Hepatocyte (in vitro differentiated cells): ENCODE measurements at places on chromosomes 5 and 9.

DNA sequence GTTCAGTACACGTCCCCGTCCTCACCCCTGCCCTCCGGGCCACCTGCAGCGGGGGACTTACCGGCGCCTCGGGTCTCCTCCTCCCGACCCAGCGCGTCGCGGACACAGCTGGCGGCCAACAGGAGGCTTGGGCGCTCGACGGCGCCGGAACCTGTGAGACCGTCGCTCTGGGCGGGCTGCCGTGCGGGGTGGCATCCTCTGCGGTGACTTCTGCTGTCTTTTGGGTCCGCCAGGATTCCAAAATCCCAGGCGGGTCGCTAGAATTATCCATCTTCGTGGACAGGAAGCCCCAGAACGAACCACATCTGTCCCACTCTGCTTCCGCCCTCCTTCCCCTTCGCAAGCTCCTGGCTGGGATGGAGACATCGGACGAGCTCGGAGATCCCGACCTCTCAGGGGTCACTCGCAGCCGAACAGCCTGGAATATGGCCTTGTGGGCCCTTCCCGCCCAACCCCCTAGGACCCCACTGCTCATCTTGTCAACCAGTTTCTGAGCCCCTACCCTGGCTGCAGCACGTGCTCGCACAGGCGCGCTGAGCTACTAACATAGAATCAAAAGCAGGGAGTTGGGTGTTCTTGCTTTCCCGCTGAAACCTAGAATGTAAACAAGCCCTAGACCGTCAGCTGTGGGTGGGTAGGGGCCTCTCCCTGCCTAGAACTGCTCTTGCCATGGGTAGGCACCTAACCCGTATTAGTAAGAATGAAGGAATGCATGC, 947 bp upstream of the MARCHF3 start:
- H3K27ac ChIP-seq, result peak overlapping the region; percentile 36
- peak; percentile 40 for DNase-seq
- no peaks in the 10 kb centered on the region for H3K36me3 ChIP-seq
- H3K27me3 ChIP-seq, result peaks cover 22% of the 10 kb centered on the region
- peaks cover 11% of the 10 kb centered on the region for H3K4me1 ChIP-seq

DNA sequence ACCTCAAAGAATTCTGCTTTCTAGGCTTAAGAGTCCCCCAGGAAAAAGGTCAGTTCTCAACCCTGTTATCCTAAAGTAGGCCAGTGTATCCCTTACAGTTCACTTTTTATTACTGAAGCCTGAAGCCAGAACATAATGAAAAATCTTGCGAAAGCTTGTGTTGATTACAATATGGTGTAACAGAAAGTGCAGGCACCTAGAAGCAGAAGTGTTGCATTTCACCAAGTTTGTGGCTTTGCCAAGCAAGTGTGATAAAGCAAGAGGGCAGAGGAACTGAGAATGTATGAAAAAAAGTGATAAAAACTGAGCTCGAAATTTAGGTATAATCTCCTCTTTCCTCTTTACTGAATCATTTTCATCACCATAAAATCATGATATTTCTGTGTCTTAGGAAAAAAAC, 26.2 kb downstream of the AGTPBP1 start:
- no peak for DNase-seq
- H3K4me1 ChIP-seq, result no peaks in the 10 kb centered on the region
- no peaks in the 10 kb centered on the region for H3K27me3 ChIP-seq
- H3K36me3 ChIP-seq, result no peaks in the 10 kb centered on the region
- H3K27ac ChIP-seq, result no peak overlapping the region
- H3K4me3 ChIP-seq, result no peak overlapping the region

DNA sequence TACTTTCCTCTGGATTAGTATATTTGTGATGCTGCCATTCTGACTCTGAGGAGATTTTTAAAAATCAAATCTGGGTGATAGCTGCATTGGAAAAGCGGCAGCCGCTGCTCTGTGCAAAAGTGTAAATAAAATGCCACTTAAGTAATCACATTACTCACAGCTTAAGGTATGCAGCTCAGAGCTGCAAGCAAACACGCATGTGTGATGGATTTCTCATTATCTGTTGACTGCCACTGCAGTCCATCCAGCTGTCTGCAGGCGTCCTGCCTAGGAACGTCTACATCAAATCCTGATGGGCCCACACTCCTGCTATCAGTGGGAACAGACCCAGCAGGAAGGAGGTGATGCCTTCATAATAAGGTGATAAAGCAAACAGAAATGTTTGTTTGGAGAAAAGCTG, 216.9 kb downstream of the SPOCK1 start:
- no peak overlapping the region for H3K27ac ChIP-seq
- H3K4me3 ChIP-seq, result no peak overlapping the region
- no peaks in the 10 kb centered on the region for H3K36me3 ChIP-seq
- peak; percentile 55 for DNase-seq
- no peaks in the 10 kb centered on the region for H3K4me1 ChIP-seq

GRCh38 chr9:86953181-86953580, 5.9 kb upstream of the GAS1 start:
- no peak for DNase-seq
- H3K27me3 ChIP-seq, result peaks cover 16% of the 10 kb centered on the region
- H3K27ac ChIP-seq, result no peak overlapping the region
- no peaks in the 10 kb centered on the region for H3K4me1 ChIP-seq
- H3K4me3 ChIP-seq, result no peak overlapping the region

DNA sequence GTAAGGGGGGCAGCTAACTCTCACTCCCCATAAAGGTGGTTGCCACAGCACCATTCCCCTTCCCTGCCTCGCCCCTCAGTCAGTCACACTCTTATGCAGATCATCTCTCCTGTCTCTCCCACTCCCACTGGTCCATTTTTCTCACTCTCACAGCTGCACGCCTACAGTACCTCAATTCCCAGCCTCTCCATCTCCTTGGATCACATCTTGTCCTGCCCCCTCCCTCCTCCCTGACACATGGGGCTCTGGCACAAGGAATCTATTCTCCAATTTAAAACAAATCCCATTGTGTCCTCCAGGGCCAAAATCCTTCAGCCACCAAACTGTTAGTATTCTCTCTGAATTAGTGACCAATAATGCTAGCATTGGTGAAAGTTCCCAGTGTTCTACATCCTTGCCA, 114.4 kb downstream of the AUH start:
- no peaks in the 10 kb centered on the region for H3K27me3 ChIP-seq
- no peaks in the 10 kb centered on the region for H3K36me3 ChIP-seq
- no peak overlapping the region for H3K27ac ChIP-seq

DNA sequence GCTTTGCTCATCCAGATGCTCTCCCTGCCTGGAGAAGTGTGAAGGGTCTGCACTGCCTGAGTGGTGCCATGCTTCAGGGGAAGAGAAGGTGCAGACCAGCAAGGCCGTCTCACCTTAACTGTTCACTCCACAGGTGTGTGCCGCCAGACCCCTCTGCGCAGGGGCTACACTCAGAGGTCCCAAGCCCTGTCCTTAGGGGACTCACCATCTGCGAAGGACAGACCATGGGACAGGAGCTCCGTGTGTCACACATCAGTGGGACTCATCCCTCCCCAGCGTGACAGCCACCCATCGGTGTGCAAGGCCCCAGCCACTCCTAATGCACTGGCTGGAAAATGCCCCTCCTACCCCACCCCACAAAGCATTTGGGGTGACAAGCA, 142.9 kb downstream of the OLFM1 start:
- no peak for DNase-seq
- H3K27me3 ChIP-seq, result peaks cover 9% of the 10 kb centered on the region
- no peaks in the 10 kb centered on the region for H3K36me3 ChIP-seq
- H3K4me3 ChIP-seq, result no peak overlapping the region

- peak overlapping the region; percentile 12 for H3K27ac ChIP-seq
- H3K4me1 ChIP-seq, result no peaks in the 10 kb centered on the region
- no peaks in the 10 kb centered on the region for H3K36me3 ChIP-seq
- H3K4me3 ChIP-seq, result no peak overlapping the region
- H3K27me3 ChIP-seq, result no peaks in the 10 kb centered on the region
- no peak for DNase-seq
These were observed 97.7 kb downstream of the FNBP1 start for GRCh38 chr9:129945314-129945713.

GRCh38 chr5:58341476-58341875, 118.4 kb downstream of the PLK2 start:
- no peak overlapping the region for H3K4me3 ChIP-seq
- H3K36me3 ChIP-seq, result no peaks in the 10 kb centered on the region
- no peaks in the 10 kb centered on the region for H3K4me1 ChIP-seq
- no peak for DNase-seq
- H3K27ac ChIP-seq, result no peak overlapping the region

GRCh38 chr5:34687269-34688011, 31.3 kb downstream of the RAI14 start:
- H3K27ac ChIP-seq, result peak overlapping the region; percentile 87
- no peak overlapping the region for H3K4me3 ChIP-seq
- no peaks in the 10 kb centered on the region for H3K27me3 ChIP-seq
- DNase-seq, result peak; percentile 41

DNA sequence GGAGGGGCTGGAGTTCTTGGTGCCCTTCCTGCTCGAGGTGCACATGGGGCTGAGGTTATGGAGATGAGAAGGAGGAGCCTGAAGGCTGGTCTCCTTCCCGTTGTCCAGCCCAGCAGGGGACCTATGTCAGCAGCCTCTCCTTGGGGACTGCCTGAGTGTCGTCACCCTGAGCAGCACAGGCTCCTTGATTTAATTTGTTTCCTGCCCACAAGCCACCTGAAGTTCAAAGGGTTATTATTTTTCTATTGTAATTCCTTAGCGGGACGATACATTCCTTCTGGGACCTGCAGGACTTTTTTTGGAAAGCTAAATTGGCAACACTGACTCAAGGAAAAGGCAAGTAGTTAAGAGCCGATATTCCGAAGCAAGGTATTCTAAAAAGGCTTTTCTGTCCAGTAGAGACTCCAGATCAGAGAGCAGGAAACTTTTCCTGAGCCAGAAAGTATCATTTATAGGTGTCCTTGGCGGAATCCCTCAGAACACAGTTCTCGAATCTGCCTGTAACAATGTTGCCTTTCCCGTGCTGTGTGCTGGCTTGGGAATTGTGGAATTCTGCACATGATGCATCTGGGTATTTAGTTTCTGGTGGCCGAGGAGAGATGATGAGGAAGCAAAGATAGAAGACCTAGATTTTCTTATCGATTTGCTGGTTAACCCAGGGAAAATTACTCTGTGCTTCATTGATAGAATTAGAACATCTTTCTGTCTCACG, 55.4 kb downstream of the ARHGAP26 start:
- H3K4me3 ChIP-seq, result no peak overlapping the region
- H3K27ac ChIP-seq, result no peak overlapping the region
- H3K36me3 ChIP-seq, result no peaks in the 10 kb centered on the region
- no peak for DNase-seq
- H3K4me1 ChIP-seq, result peaks cover 38% of the 10 kb centered on the region

- no peak for DNase-seq
- H3K4me3 ChIP-seq, result no peak overlapping the region
- no peaks in the 10 kb centered on the region for H3K27me3 ChIP-seq
- H3K27ac ChIP-seq, result no peak overlapping the region
- H3K36me3 ChIP-seq, result no peaks in the 10 kb centered on the region
- no peaks in the 10 kb centered on the region for H3K4me1 ChIP-seq
These were observed 399.5 kb upstream of the TNC start for GRCh38 chr9:115517335-115518075.

DNA sequence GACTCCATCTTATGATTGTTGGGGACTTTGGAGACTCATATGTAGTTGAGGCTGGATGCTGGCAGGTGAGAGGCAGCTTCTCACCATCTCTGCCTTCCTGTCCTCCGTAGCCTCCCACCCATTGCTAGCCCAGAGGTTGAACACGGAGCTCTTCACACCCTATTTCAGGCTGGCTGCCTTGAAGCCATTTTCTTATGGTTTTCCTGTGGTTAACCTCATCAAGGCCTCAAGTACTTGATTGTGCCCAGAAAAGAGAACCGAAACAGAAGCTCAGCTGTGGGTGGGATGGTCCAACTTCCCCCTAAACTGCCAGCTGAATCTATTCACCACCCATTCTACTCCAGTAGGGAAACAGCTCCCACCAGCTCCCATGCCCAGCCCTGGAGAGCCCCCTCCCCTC, 102.9 kb downstream of the LIFR start:
- no peak overlapping the region for H3K4me3 ChIP-seq
- H3K4me1 ChIP-seq, result no peaks in the 10 kb centered on the region
- H3K36me3 ChIP-seq, result no peaks in the 10 kb centered on the region
- DNase-seq, result no peak
- H3K27ac ChIP-seq, result no peak overlapping the region

GRCh38 chr9:89138463-89139390, 39.9 kb downstream of the SHC3 start:
- no peak for DNase-seq
- H3K36me3 ChIP-seq, result no peaks in the 10 kb centered on the region
- peaks cover 12% of the 10 kb centered on the region for H3K4me1 ChIP-seq

DNA sequence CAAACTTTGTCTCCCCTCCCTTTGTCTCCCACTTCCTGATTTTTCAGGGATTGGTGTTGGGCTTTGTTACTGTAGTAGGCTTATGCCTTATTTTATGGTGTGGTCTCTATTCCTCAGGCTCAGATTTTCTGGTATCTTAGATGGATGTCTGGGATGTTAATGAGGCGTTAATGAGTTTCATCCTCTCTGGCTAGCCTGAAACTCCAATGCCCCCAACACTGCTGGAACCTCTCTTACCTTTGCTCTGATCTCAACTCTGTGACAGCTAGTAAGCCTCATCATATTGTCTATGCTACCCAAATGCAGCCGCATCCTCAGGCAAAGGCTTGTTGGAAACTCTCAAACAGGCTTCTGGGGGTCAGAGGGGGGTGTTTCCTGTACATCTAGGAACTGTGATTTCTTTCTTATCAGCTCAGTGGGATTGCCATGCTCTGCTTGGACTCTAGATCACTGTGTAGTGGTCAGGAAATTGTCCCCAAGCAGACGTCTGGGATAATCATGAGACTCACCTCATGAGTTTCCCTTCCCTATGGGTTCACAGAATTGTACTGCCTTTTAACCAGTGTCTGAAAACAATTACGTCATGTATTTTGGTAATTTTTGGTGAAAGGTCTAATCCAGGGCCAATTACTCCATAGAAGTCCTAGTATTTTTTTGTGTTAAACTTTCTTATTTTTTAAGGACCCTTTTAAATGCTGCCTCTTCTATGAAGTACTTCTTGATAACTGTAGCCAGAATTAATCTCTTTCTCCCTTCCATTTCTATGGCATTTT, 88.8 kb upstream of the TRPC7 start:
- no peaks in the 10 kb centered on the region for H3K36me3 ChIP-seq
- no peak for DNase-seq
- H3K27me3 ChIP-seq, result no peaks in the 10 kb centered on the region
- no peaks in the 10 kb centered on the region for H3K4me1 ChIP-seq
- no peak overlapping the region for H3K27ac ChIP-seq
- H3K4me3 ChIP-seq, result no peak overlapping the region

DNA sequence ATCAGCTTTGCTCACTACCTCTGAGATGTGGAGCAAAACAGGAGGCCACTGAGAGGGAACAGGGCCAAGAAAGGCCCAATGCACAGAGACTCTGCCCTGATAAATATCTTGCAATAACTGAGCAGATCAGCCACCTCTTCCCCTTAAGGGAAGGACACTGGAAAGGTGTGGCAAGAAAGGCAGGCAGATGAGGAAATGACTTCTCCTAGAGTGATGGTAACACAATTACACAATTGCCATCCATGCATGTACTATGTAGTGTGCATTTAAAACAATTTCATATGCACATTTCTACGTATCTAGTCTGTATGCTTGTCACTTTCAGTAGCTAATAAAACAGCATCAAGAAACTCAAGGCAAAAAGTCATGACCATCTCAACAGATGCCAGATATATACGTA, 322.5 kb downstream of the DRD1 start:
- no peaks in the 10 kb centered on the region for H3K36me3 ChIP-seq
- H3K4me3 ChIP-seq, result no peak overlapping the region
- no peak for DNase-seq
